ENCODE measurements at places on chromosomes 3 and 15.

DNA sequence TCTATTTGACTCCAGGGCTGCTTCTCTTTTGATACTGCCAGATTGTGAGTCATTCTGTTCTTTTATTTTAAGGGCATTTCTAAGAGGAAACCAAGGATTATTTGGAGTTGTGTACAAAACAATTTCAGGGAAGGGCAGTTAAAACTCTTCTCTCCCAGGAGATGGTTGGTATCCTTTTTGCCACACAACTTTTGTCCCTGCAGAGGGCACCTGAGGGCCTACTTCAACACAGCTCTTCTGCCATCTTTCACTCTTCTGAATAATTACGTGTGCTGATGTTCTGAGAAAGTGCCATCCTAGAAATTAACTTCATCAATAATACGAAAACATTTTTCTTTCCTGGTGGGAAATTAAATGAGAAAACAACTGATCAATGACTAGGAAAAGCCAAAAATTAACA is 75.7 kb upstream of the GADL1 start:
- no peak for DNase-seq

DNA sequence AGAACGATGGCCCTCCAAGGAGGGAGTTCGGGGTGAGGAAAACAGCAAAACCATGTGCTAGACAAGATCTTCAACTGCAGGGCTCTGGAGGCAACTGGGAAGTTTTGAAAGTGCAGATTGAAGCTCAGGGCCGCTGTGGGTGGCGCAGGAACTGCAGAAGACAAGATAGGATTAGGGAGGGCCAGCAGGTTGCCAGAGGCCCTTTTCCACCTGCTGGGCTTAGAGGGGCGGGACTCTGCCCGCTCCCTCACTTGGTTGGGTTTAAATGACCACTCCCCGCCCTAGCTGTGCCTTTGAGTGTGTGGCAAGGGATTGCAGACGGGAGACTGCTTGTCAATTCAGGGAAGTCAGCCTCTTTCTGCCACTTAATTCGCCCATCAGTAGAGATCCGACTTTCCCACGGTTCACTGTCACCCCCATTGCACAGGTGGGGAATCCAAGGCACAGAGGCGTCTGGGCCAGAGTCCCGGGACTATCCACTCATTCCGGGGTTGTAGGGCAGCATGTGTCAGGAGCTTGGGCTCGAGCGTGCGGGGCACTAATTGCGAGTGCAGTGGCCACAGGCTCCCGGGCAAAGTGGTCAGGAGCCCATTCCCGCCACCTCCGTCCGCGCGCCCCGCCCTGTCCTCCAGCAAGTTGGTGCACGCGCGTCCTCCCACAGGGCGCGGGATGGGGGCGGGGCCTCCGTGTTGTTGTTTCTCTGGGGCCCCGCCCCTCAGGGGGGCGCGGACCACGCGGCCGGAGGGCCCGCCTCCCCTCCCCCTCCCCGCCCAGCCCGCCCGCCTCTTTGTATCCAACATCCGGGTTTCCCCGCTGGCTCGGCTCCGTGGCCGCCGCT is at the start of gene ACVR2B:
Gene ACVR2B (plus strand): TSS at position 816 of the 838 bp plus-strand sequence. CDS start 433 bp downstream, outside the sequence.
- DNase-seq = peak; percentile 82

- DNase-seq = no peak
Observed at GRCh38 chr3:161332792-161333191, 38.5 kb downstream of the SPTSSB start.

GRCh38 chr3:127791221-127791913 is 30.9 kb downstream of the MGLL start:
- DNase-seq = no peak

DNA sequence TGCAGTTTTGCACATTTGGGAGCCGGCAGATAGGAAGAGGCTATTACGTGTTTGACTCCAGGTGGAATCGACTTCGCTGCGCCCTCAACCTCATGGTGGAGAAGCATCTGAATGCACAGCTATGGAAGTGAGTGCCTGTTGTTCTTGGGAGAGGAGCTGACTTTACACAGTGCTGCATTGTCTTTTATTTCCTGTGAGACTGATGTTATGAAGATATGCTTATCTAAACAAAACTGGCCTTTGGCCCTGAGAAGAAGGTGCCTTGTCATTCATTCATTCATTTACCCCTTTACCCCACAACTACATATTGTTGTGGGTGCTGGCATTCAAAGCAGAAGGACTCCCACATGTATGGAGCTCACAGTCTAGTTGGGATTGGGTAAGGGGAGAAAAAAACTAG is 32.6 kb downstream of the PSMD6 start:
- no peak for DNase-seq
